ENCODE measurements at places on chromosomes 7 and 10.

DNA sequence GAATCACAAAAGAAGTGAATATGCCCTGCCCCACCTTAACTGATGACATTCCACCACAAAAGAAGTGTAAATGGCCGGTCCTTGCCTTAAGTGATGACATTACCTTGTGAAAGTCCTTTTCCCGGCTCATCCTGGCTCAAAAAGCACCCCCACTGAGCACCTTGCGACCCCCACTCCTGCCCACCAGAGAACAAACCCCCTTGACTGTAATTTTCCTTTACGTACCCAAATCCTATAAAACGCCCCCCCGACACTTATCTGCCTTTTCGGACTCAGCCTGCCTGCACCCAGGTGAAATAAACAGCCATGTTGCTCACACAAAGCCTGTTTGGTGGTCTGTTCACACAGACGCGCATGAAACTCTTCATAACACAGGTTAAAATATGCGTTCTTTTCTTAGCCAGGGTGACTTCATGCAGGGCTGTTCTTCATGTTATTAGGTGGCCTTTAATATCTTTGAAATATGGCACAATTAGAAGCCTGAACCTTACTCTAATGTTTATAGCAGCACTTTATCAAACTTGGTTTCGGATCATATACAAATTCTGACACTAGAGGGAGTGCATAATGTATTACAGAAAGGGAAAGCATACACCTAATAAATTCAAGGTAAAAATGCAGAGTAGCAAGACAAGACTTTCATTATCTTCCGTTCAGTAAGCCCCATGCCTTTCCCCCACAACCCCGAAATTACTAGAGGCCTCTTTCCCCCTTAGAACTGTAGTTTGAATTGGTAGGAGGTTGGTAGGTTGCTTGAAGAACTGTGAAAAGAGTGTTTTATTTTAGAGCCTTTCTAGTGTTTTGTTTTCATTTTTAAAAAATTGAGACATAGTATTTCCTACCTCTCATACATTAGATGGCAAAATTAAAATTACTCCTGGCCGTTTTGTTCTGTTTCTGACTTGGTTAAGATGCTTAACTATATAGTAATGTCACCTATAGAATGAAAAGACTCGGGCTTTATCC is 117.9 kb downstream of the NPY start:
- DNase-seq, result no peak

DNA sequence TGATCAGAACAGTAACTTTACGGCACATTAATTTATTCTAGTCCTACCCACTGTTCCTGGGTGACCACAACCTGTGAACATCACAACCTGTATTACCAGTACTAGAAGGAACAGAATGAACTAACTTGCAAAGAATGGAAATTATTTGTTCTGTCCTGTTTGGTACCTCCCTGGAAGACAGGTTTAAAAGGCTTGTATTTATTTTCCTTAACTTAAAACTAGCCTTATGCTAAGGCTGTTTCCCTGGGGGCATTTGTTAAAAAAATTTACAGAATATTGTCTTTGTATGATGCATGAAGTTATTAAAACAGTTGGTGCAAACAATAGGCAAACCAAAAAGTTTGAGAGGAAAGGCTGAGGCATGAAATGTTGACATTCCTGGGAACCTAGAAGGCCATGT is 132.7 kb downstream of the DNAJC1 start:
- DNase-seq, result no peak

DNA sequence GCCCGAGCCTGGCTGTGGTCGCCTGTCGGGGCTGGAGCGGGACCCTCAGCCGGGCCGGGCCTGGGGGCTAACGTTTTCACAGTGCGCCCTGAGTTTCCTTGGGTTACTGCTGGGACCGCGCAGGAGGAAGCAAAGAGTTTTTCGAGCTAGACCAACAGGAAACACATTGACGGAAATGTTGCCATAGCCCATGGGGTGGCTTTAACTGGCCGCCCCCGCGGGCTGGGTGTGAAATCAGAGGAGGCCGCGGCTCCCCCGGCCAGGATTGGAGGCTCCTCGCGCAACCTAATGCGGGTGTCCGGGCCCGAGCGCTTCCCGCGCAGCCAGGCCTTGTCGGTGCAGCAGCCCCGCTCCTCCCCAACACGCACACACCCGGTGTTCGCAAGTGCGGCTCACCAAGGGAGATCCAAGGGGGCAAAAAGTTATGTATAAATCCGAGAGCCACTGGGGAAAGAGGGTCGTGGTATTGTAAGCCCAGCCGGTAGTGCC is 1.9 kb downstream of the HHEX start:
- DNase-seq, result peak; percentile 15

- no peak for DNase-seq
These were observed 33.0 kb upstream of the MICU1 start for GRCh38 chr10:72658696-72659400.

GRCh38 chr7:55075464-55076021 is 56.7 kb downstream of the EGFR start:
- no peak for DNase-seq

DNA sequence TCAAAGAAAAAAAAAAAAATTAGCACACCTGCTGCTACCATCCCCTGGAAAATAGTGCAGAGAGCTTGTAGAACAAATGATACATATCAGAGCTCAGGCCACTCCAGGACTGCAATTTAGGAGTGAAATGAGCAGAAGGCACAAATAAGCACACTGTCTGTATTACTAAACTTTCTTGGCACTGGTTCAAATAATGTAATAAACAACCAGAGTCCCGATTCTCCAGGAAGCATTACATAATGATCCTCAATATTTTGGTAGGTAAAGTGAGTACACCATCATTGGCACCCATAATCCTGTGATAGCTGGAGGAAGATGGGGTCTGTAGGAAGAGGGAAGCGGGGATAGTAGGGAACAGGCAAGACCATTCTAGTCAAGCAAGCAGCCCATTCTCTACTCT is 74.3 kb downstream of the SVOPL start:
- no peak for DNase-seq

- no peak for DNase-seq
These were observed 238.8 kb downstream of the ZEB1 start for GRCh38 chr10:31557854-31558253.

GRCh38 chr7:103632972-103633371 is 187.0 kb upstream of the SLC26A5 start:
- no peak for DNase-seq

DNA sequence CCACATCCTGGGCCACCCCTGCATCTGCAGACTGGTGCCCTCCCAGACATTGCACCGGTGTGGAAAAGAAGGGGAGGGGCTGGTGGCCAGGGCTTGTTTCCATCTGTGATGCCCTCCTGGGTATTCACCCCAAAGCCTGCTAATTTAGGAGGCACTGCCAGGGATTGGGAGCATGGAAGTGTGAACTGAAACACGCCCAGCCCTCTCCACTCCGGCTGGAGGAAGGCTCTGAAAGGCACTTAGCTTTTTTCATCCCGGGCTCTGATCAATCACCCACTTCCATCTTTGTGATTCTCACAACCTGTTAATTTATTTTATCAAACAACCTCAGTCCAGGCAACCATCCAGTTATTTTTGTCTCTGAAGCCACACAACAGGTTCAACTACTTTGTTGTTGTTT is 20.9 kb upstream of the CPXM2 start:
- DNase-seq, result no peak

DNA sequence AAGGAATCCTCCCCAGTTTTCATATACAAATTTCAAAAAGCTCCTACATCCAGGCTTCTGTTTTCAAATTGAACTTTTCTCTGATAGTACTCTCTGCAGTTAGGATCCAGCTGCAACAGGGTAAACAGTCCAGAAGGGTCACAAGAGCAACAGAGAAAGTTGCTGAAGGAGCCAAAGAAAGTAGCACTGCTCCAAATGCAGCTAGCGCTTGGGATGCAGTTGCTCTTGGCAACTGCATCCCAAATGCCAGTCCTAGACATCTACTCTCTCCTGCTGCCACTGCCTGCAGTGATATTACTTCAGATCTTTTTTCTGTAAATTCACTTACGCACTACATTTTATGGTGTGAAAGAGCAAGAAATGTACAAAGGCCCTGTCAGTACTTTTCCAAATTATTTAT is 14.6 kb downstream of the GPR37 start:
- no peak for DNase-seq

- no peak for DNase-seq
These were observed 381.2 kb upstream of the SORCS1 start for GRCh38 chr10:107545717-107546116.

DNA sequence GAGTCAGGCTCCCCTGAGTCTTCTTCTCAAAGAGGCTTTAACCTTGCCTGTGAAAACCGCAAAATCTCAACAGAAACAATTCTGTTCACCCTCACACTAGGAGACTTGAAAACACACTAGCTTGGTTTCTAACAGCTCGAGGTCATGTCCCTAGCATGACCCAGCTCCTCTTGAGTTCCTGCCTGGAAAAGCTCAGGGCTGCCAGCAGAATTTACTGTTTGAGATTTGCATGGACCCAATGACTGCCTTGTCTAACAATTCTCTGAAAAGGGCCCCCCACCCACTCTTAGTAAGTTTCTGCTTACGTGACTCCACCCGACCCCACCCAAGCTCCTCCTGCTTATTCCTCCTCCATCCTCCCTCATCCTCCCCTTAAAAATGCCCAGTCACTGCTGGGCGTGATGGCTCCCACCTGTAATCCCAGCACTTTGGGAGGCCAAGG is 85.1 kb upstream of the KMT2C start:
- DNase-seq, result no peak

GRCh38 chr7:27181795-27182275 is 3.2 kb downstream of the HOXA11 start:
- no peak for DNase-seq

DNA sequence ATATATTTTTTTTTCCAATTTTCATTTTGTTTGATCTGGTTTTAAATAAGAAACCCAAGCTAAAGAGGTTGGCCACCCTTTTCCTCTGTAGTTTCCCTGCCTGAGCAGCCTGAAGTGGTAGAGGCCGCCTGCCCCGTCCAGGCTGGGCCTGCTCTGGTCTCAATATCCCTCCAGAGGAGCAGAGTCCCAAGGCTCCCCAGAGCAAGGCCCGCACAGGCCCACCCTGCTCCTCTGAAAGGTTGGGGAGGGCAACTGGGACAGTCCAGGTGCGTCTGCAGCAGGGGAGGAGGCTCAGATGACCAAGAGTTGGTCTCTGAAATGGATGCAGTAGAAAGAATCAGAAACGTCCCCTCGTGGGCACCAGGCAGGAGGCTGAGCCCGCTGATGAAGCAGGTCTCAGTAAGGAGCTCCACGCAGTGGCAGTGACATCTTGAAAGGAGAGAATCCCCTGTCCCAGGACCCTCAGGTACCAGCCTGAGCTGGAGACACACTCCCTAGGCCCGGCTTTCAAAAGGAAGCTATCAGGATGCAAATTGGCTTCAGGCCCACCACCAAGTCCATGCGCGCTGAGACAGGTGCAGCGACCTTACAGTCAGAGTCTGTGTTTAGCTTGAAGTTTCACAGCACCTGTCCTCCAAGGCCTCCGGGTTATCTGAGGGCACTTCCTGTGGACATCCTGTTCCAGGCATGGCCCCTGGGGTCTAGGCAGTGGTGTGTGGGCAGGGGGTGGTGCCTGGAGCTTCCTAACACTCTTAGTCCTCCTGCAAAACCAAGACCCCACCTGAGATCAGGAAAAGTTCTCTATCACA is 37.7 kb downstream of the EN2 start:
- no peak for DNase-seq

- DNase-seq, result no peak
These were observed 75.6 kb upstream of the ZNF479 start for GRCh38 chr7:57207836-57208235.

- DNase-seq, result no peak
These were observed 84.5 kb downstream of the ADAM22 start for GRCh38 chr7:88018501-88018900.

DNA sequence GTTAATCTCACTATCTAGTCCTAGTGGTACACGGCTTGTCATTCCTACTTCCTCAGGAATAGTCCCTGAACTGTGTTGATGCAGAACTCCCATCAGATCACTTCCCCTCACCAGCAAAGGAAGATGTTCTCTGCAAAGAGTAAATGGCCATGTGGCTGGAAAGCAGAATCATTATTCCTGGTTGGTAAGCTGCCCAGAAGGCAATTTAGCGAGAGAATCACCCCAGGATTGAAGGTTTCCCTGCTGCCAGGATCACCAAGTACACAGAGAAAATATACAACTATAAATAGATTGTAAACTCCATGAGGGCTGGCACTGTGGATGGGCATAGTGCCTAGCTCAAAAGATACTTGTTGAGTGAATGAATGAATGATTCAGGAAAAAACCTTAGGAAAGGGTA is 115.0 kb downstream of the GFRA1 start:
- no peak for DNase-seq

GRCh38 chr7:42956062-42956461 is 23.9 kb downstream of the MRPL32 start:
- DNase-seq, result no peak

GRCh38 chr10:94001416-94001810 is 7.7 kb downstream of the PLCE1 start:
- DNase-seq, result no peak

- DNase-seq, result no peak
These were observed 118.2 kb downstream of the CACNA2D1 start for GRCh38 chr7:82325416-82325815.

DNA sequence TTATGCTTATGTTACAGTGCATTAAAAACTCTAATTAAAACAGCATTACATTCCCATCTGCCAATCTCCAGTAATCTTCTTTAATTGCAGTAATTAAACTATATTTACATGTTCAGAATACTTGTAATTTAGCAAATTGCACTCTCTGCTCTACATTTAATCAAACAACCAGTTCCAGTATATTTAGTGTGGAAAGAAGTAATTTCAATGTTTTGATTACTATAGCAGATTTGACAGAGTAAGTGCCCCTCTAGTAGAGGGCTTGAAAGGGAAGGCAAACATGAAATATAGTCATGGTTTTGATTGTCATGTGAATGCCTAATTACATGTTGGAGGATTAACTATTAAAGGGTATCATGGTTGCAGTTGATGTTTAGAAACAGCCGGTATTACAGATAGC is 739.7 kb downstream of the AUTS2 start:
- DNase-seq, result no peak

DNA sequence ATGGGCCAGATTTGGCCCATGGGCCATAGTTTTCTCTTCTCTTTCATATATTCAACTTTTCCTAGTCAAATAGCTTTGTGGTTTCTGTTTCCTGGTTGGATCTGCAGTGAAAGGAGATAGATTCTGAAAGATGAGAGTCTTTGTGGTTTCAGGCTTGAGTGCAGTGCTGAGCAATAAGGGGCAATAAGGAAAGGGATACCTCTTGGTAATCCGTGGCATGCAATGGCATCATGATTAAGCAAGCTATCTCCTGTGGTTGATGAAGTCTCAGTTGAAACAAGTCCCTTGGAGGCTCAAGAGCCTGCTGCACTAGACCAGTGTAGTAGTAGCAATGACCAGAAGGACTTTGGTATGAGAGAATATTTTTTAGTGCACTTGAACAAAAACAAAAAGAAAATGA is 187.7 kb upstream of the CNTNAP2 start:
- DNase-seq, result no peak

- no peak for DNase-seq
These were observed 11.4 kb upstream of the AKR1D1 start for GRCh38 chr7:138064856-138065357.

- no peak for DNase-seq
These were observed 9.0 kb upstream of the PIP4K2A start for GRCh38 chr10:22723343-22723779.

GRCh38 chr7:69162931-69163670 is 435.2 kb upstream of the AUTS2 start:
- DNase-seq, result no peak

Measured in activated gamma-delta T cell (primary cell).